Muscle of leg (tissue), 16 donors: ENCODE measurements at places on chromosomes 1 and 21. TPM values are rescaled to one million over a fixed set of nuclear protein-coding genes. Genes with fewer than 3 reads are reported as not detected.

LORICRIN gene
- total RNA-seq = not detected

TCEA3 gene
- 245 TPM for total RNA-seq

FCMR gene
- 0.58 TPM for total RNA-seq

RGS16 gene
- 8.2 TPM for total RNA-seq

PLXNA2 gene
- total RNA-seq = 17.8 TPM

AADACL4 gene
- total RNA-seq = 0.04 TPM
